Frontal cortex (tissue), 4 donors: ENCODE measurements at places on chromosomes 6 and 20.

DNA sequence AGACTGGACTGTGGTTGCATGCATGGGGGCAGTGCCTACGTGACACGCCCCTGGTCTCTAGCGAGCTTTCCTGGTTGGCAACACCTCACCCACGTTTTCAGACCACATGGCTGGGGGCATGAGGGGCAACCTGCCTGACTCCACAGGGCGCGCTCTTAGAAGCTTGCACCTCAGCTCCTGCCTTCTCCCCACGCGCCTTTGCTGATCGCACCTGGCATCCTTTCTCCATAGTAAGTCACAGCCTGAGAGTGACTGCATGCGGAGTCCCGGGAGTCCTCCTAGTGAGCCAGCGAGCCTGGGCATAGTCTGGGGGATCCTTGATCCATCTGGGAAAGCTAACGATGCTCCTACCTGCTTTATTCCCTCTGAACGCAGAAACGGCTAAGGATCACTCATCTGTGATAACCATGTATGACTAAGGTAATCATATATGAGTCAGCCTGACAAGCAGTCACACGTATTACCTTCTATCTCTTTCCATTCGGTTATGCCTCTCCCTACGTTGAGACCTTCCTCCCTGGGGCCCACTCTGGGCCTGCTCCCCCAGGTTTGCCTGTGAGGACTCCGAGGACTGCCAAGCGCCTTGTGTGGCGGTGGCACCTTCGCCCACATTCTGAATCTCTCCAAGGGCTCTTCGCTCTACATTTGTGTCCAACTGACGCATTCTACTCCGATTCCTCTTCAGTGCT, 4.5 kb downstream of the TCFL5 start:
- DNase-seq: no peak

DNA sequence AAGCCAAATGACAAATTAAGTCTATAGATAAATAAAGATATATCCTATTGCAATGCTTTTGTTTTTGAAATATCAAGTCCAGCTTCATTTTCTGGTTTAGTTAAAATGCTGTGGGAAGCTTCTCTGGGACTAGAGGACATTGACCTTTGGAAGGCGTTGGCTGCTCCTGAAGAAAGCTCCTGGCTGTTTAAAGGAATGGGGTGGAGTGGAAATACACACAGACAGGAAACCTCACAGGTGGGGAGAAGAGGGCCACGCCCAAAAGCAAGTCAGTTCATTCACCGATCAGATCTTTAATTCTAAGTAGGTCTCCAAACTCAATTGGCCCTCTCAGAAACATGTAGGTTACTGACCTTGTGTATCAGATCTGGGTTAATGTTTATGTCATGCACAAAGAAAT, 59.6 kb downstream of the SPTLC3 start:
- no peak for DNase-seq

GRCh38 chr6:81690073-81690472, 62.4 kb downstream of the TENT5A start:
- no peak for DNase-seq

- DNase-seq: no peak
Observed at GRCh38 chr6:134217105-134217797, 100.7 kb downstream of the SGK1 start.

DNA sequence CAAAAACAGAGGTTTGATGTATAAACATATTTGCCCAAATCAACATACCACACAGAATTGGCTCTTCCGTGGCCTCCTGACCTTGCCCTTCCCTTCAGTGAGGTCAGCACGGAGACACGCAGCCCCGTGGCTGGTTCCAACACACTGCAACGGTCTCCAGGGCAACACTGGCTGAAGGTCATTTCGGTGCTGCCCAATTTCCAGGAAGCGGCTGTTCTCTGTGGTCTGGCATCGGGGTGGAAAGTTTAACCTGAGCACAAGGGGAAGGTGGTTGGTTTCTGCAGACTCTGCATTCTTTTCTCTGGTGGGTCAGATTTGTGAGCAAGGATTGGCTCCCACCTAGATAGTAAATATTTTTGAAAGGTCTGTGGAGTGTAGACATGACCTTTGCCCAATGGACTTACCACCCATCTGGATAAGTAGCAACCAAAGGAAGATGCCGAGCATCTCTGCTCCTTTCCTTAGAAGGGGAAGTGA, 177.6 kb upstream of the PHACTR1 start:
- DNase-seq: no peak

DNA sequence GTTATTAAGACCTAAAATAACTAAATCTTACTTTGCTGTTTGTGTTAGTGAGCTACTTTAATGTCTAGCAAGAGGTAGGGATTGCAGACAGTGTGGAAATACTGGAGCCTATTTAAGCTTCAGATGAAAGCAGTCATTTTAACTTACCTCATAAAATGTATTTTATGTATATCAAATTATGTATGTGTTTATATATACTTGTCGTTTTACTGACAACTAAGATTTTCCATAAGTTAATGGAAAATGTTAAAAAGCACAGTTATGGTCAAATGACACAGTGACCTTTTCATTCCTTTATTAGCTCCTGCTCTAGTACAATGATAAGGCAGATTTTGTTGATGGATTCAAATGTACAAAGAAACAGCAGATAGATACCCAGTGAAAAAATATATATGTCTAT, 34.6 kb downstream of the QKI start:
- no peak for DNase-seq

DNA sequence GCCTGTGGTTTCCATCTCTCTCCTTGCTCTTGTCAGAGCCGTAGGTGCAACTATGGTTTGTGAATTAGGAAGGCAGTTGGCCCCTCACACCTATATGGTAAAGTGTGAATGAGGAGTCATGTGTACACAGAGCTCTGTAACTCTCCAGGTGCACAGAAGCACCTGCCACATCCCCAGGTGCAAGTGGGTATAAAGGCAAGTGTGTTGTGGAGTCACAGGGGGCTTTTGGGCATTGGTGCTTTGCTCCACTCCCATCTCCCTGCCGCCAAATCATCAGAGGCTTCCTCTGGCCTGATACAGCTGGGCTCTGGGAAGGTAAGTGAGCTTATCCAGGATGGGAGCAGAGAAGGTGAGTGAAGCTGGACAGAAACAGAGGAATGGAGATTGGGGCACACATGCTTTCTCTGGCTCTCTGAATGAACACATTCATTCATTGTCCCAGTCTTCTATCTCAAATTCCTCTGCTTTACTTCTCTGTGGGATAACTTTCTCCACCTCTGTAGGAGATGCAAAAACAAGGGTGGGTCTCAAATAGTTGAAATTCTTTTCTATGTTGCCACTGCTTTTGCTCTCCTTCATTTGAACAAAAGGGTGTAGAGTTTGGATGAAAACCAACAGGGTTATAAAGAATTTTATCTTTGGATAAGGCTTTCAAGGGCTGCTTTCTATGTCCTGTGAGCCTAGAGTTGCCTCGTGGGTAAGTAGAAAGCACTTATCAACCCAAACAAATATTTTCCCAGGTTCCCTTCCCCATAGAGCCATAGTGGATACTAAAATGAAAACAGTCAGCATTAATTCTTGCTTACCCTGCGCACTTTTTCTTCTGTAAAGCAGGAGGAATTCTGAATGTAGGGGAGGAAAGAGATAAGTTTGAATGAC, 45.0 kb upstream of the RIPOR2 start:
- no peak for DNase-seq

DNA sequence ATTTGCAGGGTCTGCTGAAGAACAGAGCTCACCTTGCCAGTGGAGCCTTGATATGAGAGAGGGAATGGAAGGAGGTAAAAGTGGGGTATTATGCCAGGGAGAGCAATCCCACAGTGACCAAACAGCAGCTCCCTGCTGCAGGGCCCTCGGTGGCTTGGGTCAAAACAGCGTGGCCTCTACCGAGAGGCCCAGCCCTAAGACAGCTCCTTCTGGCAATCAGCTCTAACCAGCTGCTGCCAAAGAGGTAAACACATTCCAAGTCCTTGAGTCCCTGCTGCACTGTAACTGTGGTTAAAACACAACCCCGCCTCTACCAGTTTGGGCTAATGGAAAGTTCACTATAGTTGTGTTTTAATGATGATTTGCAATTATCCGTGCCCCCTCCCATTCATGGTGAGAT, 1.4 kb upstream of the DAAM2 start:
- DNase-seq: no peak

DNA sequence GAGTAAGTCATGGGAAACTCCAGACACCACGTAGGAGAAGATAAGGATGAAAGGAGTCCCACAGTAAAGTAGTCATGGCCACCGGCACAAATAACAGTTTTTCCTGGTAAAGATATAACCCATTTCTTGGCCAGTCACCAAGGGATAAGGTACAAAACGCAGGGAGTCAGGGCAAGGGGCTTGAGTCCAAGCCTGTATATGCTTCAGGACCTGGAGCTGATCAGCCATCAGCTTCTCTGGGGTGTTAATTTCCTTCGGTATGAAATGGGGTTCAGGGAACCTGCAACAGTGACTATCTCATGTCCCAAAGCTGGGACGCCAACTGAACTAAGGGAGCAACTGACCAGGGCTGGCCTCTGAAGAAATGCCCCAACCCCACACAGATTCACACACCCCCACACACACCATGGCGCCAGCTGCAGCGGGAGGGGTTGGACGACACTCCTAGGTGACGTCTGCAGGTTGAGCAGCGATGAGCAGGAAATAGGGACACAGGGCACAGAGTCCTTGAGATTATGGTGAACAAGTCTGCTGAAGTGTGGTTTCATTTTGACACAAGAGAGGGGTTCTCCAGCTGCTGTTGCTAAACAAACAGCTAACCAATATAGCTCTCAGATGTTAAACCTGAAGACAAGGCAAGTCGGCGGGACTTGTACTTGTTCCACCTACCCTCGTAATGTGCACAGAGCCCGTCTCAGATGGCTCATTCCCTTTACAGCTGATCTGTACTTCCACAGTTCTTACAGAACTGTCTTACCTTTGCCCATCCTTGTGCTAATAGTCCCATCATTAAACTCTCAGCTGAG, 7.4 kb upstream of the ADTRP start:
- DNase-seq: no peak

- DNase-seq: peak; percentile 18
Observed at GRCh38 chr20:40562031-40562430, 127.0 kb downstream of the MAFB start.

DNA sequence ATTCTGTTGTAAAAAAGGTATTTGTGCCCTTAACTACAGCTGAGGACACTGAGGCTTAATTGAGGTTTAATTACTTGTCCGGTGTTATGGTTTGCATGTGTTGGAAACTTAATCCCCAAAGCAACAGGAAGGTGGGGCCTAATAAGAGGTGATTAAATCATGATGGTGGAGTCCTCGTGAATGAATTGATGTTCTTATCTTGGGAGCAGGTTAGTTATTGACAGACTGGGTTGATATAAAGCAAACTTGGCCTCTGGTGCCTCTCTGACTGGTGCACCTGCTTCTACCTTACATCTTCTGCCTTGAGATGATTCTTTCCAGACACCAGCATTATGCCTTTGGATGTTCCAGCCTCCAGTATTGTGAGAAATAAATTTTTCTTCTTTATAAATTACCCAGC, 306.5 kb upstream of the HS3ST5 start:
- DNase-seq: no peak

DNA sequence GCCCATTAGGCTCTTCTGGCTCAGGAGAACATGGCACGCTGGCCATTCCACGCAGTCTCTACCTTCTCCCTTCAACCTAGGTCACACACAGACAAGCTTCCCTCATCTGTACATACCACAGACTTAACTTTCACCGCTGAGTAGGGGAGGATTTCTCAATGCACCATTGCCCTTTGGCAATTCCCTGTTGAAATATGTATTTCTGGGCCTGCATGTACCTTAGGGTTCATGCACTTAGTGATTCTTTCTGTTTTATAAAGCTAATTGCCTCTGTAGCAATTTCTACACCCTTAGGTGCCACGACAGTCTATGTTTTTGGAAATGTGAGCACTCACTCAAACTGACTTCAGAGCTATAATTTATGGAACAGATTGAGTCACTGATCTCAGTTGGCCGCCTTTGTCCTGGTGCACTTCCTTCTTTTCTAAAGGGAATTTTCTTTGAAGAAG, 253.8 kb upstream of the PRDM1 start:
- no peak for DNase-seq

DNA sequence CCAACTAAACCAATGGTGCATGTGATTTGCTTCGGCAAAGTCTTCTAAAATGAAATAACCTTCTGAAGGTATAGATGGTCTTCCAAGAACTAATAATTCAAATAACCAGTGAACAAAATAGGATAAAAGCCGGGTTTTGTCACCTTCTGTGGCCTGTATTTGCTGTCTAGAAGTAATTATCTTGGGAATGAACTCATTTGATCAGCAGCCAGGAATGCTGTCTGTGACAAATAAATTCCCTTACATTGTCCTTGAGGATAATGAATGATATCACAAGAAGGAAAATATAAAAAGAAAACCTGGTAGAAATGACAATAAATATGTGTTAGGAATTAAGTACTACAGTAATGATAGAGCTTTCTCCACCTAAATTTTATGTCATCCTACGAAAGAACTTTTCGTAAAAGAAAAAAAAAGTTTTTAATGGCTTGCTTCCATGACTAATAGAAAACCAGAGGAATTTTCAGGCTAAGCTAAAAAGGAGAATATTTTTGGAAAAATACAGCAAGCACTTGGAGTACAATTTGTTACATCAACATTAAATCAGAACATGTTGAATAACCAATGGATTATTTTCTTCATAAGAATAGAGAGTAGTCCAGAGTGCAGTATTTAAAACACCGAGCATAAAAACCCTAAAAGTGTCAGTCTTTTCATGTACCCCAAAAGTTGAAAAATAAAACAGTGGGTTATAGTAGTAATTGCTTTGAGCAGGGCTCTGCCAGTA, 247.7 kb downstream of the TBC1D7 start:
- no peak for DNase-seq

- DNase-seq: no peak
Observed at GRCh38 chr6:42260972-42261371, 43.3 kb upstream of the MRPS10 start.

- no peak for DNase-seq
Observed at GRCh38 chr20:55650657-55651360, 354.5 kb downstream of the CBLN4 start.

- DNase-seq: no peak
Observed at GRCh38 chr6:88220493-88220892, 54.3 kb upstream of the CNR1 start.

DNA sequence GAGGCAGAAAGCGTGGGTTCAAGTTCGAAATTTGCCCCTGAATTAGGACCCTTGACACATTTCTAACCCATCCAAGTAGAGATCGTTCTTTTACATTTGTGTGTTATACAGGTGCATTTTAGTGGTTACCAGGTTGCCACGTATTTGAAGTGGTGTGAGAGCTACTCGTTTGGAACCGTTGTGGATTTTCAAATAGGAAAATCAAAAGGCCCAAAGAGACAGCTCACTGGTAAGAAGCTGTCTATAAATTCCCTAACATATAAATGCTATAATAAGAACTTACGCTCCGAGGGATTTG, 1.6 kb upstream of the REV3L start:
- no peak for DNase-seq

DNA sequence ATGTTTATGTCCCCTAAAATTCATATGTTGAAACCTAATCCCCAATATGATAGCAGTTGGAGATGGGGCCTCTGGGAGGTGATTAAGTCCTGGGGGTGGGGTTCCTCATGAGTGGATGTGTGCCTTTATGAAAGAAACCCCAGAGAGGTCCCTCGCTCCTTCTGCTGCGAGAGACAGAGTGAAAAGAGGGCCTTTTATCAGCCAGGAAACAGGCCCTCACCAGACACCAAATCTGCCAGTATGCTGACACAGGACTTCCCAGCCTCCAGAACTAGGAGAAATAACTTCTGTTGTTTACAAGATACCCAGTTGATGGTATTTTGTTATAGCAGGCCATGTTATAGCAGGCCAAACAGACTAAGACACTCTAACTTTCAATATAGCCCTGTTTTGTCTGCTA, 100.9 kb upstream of the NFATC2 start:
- no peak for DNase-seq

- no peak for DNase-seq
Observed at GRCh38 chr6:143592335-143592734, 80.8 kb upstream of the FUCA2 start.
